ENCODE measurements at places on chromosomes 4 and X. TPM values are rescaled to one million over a fixed set of nuclear protein-coding genes. Genes with fewer than 3 reads are reported as not detected.

MFAP3L gene
- total RNA-seq, result 1.7 TPM

TENM3 gene
- 17.4 TPM for total RNA-seq

BRS3 gene
- total RNA-seq, result not detected

SPATA4 gene
- total RNA-seq, result 0.28 TPM

CT45A10 gene
- total RNA-seq, result not detected

DNAJB14 gene
- 31.9 TPM for total RNA-seq

ATXN3L gene
- not detected for total RNA-seq

GRIPAP1 gene
- total RNA-seq, result 22.8 TPM

TMEM255A gene
- not detected for total RNA-seq

PCSK1N gene
- total RNA-seq, result 0.09 TPM

PCDH19 gene
- total RNA-seq, result under 0.01 TPM

TCEAL7 gene
- total RNA-seq, result 37.3 TPM

CFAP47 gene
- total RNA-seq, result under 0.01 TPM

GAGE2A gene
- total RNA-seq, result not detected

PABPC1L2B gene
- not detected for total RNA-seq

CPZ gene
- 14.5 TPM for total RNA-seq

SLITRK4 gene
- under 0.01 TPM for total RNA-seq

OTC gene
- total RNA-seq, result not detected

GPRIN3 gene
- under 0.01 TPM for total RNA-seq

NAA11 gene
- not detected for total RNA-seq

SLC25A5 gene
- 128 TPM for total RNA-seq

Measured in smooth muscle cell of bladder (primary cell).